ENCODE measurements at places on chromosomes 7 and 10. TPM values are rescaled to one million over a fixed set of nuclear protein-coding genes. Genes with fewer than 3 reads are reported as not detected.

DNA sequence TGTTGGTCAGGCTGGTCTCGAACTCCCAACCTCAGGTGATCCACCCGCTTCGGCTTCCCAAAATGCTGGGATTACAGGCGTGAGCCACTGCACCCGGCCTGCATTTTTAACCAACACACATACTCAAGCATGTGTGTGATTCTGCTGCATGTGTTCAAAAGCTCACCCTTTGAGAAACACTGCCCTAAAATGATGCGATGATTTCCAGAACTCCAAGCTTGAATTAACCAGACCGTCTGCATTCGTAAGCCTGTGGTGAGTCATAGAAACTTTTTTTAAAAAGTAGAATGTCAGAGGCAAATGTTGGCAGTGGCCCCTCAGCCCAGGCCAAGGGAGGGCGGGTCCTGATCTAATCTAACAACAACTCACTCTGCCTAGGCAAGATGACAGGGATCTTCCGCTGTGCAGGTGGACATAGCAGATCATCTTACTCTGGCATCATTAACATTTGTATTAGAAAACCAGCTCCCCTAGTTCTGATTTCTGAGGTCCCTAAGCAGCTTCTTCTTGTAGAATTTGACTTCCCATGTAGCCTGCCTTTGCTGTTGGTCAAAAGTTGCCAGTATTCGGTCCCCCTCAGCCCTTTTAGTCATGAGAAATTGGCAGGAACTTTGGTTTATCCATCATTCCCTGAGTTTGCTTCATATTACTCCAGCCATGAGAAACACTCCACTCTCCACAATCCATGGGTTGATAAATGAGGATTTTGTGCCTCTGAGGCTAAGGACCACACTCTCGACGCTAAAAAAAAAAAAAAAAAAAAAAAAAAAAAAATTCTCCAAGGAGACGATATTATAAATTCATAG lies 190.4 kb downstream of the SKIDA1 start:
- H3K4me3 ChIP-seq, result no peak overlapping the region
- peaks cover 30% of the 10 kb centered on the region for H3K4me1 ChIP-seq
- H3K36me3 ChIP-seq, result peaks cover 2% of the 10 kb centered on the region
- DNase-seq, result no peak
- H3K27me3 ChIP-seq, result no peaks in the 10 kb centered on the region

GRCh38 chr10:13503745-13504463 lies 24.9 kb downstream of the BEND7 start:
- no peak for DNase-seq
- peak overlapping the region; percentile 49 for H3K27ac ChIP-seq
- H3K4me3 ChIP-seq, result no peak overlapping the region
- no peaks in the 10 kb centered on the region for H3K27me3 ChIP-seq

- H3K27ac ChIP-seq, result no peak overlapping the region
- peaks cover 11% of the 10 kb centered on the region for H3K36me3 ChIP-seq
- DNase-seq, result no peak
- no peak overlapping the region for H3K4me3 ChIP-seq
- H3K27me3 ChIP-seq, result no peaks in the 10 kb centered on the region
- peaks cover 20% of the 10 kb centered on the region for H3K4me1 ChIP-seq
These were observed 2.2 kb downstream of the IFT22 start for GRCh38 chr7:101319401-101319800.

DNA sequence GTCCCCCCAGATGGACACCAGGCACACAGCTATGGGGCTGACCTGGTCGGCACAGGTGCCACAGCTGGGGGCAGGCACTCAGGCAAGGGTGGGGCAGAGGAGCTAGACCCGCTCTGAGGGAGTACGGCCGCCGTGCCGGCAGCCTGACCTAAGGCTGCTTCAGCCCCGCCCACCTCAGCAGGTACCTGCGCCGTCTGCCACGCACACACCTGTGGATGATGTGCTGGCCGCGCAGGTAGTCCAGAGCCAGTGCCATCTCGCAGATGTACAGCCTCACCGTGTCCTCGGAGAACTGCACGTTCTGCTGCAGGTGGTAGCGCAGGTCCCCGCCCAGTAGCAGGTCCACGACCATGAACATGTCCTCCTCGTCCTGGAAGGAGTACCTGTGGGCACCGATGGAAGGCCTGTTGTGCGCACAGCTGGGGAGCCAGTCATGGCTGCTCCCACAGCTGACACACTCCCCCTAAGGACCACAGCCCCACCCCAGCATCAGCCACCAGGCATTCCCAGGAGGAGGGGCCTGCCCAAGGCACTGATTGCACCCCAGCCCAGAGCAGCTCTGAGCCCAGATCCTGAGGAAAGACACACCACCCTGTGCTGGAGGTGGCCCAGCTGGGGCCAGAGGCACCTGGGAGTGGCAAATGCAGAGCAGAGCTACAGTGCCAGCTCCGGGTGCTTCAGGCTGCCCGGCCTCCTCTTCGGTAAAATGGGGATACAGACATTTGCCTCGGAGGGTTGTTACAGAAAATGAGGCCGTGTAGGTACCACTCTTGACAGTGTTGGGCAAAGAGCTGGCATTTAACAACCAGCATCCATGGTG lies 40.0 kb downstream of the DPYSL4 start:
- no peak overlapping the region for H3K4me3 ChIP-seq
- DNase-seq, result no peak
- no peaks in the 10 kb centered on the region for H3K27me3 ChIP-seq
- H3K27ac ChIP-seq, result no peak overlapping the region

GRCh38 chr10:66180581-66181318 lies 745.1 kb upstream of the LRRTM3 start:
- no peak overlapping the region for H3K27ac ChIP-seq
- no peak for DNase-seq
- H3K4me1 ChIP-seq, result peaks cover 4% of the 10 kb centered on the region
- H3K4me3 ChIP-seq, result no peak overlapping the region
- H3K36me3 ChIP-seq, result no peaks in the 10 kb centered on the region

DNA sequence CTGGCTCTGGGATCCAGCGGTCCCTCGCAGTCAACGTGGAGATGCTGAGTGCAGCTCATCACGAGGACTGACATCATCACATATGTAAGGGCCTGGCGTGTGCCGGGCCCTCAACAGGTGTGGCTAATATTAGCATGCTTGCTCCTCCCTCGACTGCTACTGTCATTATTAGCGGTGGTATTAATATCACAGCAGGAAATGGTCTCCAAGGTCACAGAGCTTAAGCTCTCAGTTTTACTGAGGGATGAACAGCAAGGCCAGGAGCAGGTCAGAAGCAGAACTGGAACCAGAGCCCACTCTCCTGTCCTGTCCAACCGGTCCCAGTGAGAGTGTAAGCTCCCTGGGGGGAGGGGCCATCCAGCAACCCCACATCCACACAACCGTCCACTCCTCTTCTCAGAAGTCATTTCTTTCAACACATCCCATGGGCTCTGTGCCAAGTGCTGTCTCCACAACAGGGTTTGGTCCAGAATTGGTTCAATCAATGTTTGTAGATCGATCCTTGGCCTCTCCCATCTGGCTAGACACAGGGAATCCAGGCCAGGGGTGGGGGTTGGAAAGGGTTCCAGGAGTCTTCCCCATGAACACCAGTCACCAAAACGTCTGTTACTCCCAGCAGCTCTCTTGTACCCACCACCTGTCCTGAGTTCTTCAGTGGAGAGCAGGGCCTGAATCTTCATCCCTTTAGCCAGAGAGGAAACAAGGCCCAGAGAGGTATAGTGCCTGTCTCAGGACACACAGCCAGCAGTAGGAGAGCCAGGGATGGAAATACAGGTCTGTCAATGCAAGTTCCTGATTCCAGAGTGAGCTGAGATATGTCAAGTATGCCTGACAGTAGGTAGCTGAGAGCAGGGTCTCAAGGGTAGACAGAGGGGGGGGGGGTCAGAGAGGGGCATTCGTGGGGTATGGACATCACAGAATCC lies 45.3 kb upstream of the ZMIZ1 start:
- H3K27me3 ChIP-seq, result no peaks in the 10 kb centered on the region
- no peak for DNase-seq
- H3K4me3 ChIP-seq, result no peak overlapping the region
- H3K4me1 ChIP-seq, result peaks cover 11% of the 10 kb centered on the region
- H3K27ac ChIP-seq, result no peak overlapping the region

DNA sequence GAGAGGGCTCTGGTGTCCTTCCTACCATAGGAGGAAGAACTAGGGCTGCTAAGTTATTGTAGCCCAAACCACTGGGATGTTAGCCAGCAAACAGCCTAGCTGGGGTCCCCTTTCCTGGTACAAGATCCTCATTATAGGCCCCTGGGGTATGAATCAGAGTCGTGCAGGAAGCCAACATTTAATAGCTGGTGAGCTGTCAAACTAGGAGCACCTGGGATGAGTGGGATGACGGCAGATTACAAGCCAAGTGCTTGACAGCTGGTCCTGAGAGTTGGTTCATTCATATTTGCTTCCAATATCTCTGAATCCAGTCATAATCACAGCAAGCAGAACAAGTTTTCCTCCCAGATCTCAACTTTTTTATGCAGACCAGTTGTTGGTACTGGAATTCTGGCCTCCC lies 25.1 kb upstream of the DNAJB12 start:
- H3K27me3 ChIP-seq, result no peaks in the 10 kb centered on the region
- H3K36me3 ChIP-seq, result no peaks in the 10 kb centered on the region
- no peak overlapping the region for H3K27ac ChIP-seq
- H3K4me1 ChIP-seq, result peaks cover 33% of the 10 kb centered on the region

DNA sequence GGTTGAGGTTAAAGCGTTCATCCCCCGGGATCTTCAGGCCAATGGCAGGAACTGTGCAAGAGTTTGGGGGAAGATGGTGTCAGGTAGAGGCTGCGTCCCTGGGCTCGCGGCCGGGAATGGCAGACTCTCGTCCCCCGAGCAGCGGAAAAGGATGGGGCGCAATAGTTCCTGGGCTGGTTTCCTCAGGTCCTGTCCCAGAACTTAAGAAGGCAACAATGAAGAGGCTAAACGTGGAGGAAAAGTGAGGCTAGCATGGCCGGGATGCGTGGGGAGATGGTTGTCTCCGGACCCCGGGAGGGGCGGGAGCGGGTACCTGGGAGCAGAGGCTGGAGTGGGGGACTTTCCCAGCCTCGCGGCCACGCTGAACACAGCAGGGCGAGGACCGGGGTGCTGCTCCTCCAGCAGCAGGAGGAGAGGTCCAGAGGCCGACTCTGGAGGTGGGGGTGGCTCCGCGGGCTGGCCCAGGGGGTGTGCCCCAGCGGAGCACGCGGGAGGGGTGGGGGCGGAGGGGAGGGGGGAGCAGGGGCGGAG lies 882 bp downstream of the IRF5 start:
- peaks cover 11% of the 10 kb centered on the region for H3K4me1 ChIP-seq
- H3K27me3 ChIP-seq, result peaks cover 61% of the 10 kb centered on the region
- no peaks in the 10 kb centered on the region for H3K36me3 ChIP-seq
- H3K4me3 ChIP-seq, result peak overlapping the region; percentile 87

DNA sequence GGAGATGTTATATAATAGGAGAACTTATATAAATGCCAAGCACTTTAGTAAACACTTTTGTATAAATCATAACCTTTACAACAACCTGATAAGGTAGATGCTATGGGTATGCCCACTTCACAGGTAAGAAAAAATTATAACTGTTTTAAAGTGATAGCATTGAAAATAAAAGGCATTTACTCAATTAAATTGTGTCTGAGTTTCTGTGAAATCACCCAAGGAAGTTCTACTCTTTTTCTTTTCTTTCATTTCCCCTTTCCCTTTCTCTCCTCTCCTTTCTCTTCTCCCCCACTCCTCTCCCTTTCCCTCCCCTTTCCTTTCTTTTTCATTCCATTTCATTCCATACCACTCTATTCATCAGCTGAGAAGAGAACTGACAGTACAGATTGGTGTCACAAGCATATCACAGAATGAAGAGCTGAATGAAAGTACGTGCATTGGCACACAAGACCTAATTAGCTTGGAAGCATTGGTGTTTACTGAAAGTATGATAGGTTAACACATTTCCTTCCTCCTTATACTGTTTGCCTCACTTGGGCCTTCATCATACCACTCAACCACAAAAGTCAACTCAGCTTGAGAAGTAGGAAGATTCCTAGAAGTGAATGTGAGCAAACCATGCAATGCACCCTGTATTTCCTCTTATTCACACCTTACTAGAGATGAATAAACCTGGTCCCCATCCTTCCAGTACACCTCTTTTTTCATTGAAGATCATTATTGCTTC lies 117.9 kb upstream of the AGR3 start:
- H3K27ac ChIP-seq, result no peak overlapping the region
- no peak overlapping the region for H3K4me3 ChIP-seq
- H3K36me3 ChIP-seq, result peaks cover 7% of the 10 kb centered on the region
- no peaks in the 10 kb centered on the region for H3K27me3 ChIP-seq
- no peaks in the 10 kb centered on the region for H3K4me1 ChIP-seq

DNA sequence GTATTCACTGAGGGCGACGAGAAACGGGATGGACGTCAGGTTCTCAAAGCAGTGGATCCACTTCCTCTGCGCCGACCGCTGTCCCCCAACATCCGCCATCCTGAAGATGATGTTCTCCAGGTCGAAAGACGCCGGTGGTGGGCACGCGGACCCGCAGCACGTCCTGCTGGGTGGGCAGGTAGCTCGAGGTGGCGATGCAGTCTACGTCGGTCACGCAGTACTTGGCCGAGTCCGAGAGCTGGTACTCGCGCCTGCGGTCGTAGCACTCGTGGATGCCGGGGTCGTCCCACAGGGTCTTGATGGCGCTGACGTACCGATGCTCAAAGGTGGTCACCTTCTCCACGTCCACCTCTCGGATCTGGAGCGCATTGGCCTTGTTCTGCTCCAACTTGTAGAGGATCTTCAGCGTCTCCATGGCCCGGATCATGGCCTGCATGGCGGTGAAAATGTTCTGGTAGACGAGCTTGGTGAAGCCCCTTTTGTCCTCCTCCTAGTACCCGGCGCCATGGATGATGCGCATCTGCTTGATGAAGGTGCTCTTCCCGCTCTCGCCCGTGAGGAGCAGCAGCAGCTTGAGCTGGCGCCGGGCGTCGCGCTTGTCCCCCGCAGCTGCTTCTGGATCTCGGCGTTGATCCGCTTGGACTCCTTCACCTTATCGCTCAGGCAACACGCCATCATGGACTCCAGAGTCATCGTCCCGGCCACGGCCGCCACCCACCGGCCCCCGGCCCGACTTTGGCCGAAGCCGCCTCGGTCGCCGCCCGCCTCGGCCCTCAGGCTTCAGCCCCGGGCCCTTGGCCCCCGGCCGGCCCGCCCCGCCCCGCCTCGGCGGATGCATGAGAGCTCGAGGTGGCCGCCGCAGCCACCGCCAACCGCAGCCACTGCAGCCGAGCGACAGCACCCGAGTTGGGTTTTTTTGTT lies 122.9 kb upstream of the KCTD7 start:
- no peak for DNase-seq
- H3K27me3 ChIP-seq, result no peaks in the 10 kb centered on the region

DNA sequence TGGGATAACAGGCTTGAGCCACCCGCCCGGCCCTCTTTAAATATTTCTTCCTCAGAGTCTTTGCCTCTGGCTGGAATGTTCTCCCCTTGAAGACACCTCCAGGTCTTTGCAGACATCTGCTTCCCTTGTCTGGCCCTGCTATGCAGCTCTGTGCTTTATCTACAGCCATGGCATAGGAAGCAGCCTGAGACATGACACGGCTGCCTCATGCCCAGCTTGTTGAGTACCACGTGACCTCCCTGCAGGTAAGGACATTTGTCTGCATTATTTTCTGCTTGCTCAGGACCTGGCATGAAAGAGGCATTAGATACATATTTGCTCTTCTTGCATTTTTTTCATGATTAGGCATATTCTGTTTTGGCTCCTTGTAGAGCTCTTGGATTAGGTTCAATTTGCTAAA lies 113.8 kb upstream of the KLF6 start:
- no peak overlapping the region for H3K4me3 ChIP-seq
- H3K36me3 ChIP-seq, result no peaks in the 10 kb centered on the region
- no peak overlapping the region for H3K27ac ChIP-seq
- no peak for DNase-seq

The SFRP5 gene
- total RNA-seq, result 2.4 TPM

The SPDYE6 gene
- total RNA-seq, result not detected

The TRIL gene
- total RNA-seq, result 4.6 TPM

All from WTC11 (cell line).